ENCODE measurements at places on chromosomes 1 and 21.

DNA sequence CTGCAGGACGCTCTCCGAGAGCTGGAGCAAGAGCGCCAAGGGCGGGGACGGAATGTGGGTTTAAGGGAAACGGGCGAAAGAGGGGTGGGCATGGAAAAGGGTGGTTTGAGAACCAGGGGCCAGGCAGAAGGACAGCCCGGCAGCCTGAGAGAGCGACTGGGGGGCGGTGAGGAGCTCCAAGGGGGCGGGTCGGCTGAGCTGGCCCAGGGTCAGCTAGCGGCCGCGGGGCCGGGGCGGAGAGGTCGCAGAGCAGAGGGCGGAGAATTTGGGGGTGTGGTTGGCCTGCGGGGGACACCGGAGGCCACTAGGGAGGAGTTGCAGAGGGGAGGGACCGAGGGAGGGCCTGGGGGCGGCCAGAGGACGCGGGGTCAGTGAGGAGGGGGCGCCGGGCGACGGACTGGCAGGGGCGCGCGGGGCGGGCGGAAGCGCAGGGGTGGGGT lies 54.7 kb downstream of the NDUFS5 start:
- DNase-seq, result no peak

DNA sequence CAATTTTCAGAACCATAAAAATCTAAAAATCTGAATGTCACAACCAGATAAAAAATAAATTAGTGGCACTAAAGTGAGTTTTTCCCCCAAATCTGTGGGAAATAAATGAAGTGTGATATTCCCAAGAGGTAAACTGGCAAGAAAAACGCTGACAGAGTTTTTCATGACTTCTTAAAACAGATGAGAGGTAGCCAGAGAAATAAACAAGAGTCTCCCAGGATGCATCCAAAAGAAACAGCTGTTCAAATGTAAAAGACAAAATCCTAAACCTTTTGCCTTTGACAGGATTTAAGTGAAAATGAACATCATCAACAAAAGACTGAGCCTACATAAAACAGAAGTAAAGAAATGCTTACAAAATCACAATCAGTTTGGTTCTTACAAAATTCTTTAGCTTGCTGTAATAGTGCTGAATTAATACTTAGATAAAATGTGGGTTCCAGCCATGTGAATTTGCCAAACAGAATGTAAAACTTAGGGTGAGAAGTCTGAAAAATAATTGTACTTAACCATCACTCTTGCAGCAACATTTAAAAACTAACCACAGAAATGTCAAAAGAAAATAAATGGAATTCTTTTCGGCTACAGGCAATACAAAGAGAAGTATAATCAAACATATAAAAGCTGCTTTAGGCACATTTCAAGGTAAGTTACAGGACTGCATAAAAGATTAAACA lies 133.6 kb downstream of the EIF4G3 start:
- DNase-seq, result no peak

DNA sequence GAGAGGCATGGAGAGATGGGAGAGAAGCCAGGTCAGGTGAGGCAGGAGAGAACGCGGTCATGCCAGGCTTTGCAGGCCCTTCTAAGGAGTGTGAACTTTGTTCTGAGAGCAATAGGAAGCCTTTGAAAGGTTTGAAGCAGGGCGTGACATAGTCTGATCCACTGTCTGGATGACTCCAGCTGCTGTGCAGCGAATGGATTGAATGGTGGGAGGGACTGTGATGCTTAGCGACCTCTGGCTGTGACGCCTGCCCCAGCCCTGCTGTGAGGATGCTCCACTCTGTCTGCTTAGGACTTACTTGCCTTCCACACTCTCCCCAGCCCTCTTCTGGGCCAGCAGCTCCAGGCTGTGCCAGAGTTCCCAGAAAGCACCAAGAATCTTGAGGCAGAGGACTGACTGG lies 41.8 kb upstream of the POU3F1 start:
- no peak for DNase-seq

- no peak for DNase-seq
These were observed 438.5 kb downstream of the PTPRU start for GRCh38 chr1:29674627-29675326.

DNA sequence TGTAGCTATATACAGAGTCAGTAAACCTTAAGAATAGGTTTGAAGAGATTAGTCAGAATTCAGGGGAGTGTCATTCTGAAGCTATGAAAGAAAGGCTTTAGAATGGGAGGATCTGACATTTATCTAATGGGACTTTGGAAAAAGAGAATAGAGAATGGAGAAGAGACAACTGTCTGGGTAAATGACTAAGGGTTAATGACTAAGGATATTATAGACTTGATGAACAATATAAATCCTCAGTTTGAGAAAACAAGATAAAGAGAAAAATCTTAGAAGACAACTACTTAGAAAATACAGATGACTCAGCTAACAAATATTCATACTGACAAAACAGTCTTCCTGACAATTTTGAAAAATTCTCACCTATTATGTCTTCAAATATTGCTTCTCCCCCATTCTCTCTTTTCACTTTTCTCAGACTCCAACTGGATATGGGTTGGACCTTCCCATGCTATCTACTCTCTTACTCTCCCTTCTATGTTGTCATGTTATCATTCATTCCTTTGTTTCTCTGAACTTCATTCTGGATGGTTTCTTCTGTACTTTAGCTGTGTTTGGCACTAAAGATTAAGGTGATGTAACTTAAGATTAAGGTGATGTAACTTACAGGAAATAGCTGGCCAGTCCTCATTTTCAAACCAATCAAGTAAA lies 20.4 kb downstream of the SLC16A1 start:
- DNase-seq, result no peak

DNA sequence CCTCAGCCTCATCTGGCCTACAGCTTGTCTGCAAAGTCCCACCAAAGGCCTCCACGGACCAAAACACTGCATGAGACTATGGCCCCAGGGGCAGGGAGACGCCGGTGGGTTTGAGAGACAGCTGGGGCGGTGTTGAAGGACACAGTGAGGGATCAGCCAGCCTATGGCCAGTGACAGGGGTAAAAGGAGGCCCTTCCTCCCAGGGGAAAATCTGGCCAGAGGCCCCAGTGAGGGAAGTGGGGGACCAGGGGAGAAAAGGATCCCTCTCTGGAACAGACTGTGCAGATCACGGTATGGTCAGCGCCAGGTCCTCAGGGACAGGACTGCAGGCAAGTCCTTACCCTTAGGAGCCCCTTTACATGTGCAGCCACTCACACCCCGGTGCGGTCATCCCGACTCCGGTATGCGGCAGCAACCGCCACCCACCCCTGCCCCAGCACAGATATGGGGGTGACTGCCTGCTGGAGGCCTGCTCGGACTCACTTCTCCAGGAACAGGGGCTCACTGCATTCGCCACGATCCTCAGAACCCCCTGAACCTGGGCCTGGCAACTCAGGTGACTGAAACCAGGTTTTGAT lies 1.3 kb downstream of the CERS2 start:
- no peak for DNase-seq

DNA sequence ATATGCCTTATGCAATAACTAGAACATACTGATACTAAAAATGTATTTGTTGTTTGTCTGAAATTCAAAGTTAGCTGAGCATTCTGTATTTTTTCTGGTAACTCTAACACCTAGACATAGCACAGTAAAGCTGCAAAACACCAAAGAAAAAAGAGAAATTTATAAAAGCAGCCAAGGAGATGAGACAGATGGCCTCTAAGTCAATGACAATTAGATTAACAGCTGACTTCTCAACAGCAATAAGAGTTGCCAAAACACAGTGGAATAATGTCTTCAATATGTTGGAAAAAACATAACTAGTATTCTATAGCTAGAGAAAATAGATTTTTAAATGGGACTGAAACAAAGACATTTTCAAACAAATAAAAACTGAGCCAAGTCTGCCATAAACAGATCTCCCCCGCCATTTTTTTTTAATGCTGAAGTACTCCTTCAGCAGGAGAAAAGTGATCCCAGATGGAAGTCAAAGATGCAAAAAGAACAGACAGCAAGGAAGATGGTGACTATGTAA lies 81.3 kb downstream of the SYF2 start:
- DNase-seq, result no peak

GRCh38 chr1:55472784-55473183 lies 257.6 kb upstream of the USP24 start:
- no peak for DNase-seq

DNA sequence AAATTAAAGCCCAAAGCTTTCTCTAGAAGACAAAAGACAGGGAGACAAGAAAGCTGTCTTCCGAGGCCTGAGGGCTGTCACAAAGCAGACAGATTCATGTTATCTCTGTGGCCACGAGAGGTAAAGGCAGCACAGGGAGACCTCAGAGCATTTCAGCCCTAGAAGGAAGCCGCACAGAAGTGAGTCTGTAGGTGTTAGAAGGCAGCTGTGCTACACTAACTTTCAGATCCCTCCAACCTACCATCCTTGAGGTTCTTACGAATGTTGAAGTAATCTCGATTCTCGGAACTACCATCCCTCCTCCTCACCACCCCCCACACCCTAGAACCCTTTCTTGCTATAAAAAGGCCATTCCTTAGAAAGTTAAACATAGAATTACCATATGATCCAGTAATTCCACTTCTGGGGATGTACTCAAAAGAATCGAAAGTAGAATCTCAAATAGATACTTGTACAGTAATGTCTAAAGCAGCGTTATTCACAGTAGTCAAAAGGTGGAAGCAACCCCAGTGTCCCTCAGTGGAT lies 21.5 kb upstream of the LYST start:
- DNase-seq, result peak; percentile 76

GRCh38 chr1:77783141-77783540 lies 3.7 kb downstream of the MIGA1 start:
- no peak for DNase-seq

DNA sequence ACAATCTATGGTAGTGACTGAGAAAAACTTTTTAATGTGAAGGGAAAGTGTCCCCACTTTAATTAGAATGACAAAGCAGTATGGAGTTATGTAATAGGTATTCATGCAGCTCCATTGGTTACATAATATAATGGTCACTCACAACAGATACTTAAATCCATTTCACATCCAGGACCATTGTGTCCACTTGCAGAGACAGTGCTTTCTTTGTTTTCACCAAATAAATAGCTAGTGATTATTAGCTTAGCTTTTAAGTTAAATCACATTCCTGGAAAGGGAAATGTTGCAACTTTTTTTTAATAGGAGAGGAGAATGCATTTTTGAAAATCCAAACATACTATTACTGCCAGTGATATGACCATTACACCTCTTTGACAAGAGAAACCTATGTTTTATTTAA lies 22.9 kb downstream of the RGL1 start:
- no peak for DNase-seq

- no peak for DNase-seq
These were observed 156.0 kb downstream of the COL24A1 start for GRCh38 chr1:86000601-86001000.

GRCh38 chr1:30745156-30745833 lies 12.3 kb downstream of the LAPTM5 start:
- DNase-seq, result no peak

GRCh38 chr21:15659753-15660422 lies 69.9 kb upstream of the USP25 start:
- no peak for DNase-seq

DNA sequence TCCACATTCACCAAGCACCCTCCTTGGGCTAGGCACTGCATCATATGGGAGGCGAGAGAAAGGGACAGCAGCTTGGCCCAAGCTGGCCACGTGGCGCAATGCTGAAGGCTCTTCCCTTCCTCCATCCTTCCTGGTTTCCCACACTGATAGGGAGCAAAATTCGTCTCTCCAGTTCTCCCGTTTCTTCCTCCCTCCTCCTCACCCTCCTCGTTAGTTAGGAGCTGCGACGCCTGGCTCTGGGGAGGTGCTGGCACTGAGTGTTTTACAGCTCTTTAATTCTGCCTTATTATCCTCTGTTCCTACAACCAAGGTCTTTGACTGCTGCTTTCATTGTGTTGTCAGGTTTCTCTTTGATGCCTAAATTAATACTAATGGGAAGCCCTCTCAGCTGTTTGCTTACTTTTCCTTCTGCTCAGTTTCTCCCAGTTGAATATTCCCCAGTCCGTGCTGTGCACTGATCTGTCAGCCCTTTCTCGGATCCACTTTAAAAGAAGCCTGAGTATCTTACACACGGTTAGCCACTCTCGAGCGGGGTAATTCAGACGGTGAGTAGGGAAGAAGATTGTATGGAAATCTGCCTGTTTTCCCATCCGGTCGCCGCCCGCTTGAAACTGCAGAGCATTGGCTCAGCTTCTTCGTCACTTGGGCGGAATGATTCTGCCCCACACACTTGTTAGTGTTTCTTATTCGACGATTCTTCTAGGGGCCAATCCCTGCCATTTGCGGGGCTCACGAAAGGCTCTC lies 56.2 kb upstream of the SMYD2 start:
- no peak for DNase-seq

GRCh38 chr1:8985915-8986813 lies 40.1 kb downstream of the SLC2A7 start:
- no peak for DNase-seq

- DNase-seq, result no peak
These were observed 115.7 kb downstream of the GRIK3 start for GRCh38 chr1:36918604-36919003.

- DNase-seq, result no peak
These were observed at the start of the genes LEPR and LEPROT for GRCh38 chr1:65420590-65421350. TSS of gene LEPR (plus strand) at chr1:65420668. CDS start at chr1:65565566, 144,898 bp downstream. TSS of gene LEPROT (plus strand) at chr1:65420668. CDS start at chr1:65420725, 57 bp downstream.

GRCh38 chr1:106921186-106921585 lies 135.3 kb upstream of the PRMT6 start:
- DNase-seq, result no peak

- no peak for DNase-seq
These were observed 63.0 kb upstream of the RGS1 start for GRCh38 chr1:192512426-192513162.

DNA sequence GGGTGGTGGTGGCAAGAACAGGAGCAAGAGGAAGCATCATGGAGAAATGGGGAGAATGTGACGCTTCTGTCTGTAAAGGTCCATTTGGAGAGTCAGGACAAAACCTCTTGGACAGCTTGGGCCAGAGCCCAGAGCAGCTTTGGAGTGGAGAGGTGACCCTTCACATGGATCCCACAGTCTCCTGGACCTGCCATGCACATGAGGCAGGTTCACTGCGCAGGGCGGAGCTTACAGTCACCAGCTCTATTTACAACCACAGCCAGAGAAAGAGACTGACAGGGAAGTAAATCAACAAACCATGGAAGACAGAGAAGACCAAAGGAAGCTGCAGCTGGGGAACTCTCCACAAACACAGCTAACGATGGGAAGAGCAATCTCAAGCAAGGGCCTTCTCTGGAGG lies 828 bp upstream of the RGS8 start:
- DNase-seq, result no peak

GRCh38 chr1:111197598-111198284 lies 2.7 kb downstream of the DENND2D start:
- DNase-seq, result peak; percentile 70

DNA sequence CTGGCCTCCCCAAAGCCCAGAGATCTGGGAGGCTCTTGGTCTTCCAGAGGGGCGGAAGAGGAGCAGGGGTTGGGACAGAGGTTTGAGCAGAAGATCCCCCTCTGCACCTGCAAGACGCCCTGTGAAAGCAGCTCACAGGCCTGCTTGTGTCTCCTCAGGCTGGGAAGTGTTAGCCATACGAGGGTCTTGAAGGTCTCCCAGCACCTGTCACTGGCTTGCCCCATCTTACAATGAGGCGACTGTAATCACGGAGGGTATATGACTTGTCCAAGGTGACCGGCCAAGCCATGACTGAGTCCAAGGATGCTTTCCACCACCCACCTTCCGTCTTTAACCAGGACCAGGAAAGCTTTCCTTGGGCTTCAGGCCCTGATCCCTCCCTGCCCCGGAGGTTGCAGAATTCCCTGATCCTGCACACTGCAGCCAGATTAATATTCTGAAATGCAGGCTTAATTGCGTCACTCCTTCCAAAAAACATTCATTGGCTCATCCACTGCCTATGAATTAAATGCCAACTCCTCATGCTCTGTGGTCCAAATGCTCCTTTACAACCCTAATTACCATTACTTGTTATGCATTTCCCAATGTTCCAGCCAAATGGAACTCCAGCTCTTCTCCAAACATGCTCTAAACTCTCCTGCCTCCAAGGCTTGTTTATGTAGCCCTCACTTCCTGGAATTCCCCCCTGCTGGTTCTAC lies 64.0 kb downstream of the DDX20 start:
- no peak for DNase-seq

All from CD4-positive, alpha-beta T cell treated with Interleukin-21 for 1 hour (primary cell).